MM.1S (cell line): ENCODE measurements at places on chromosomes 2 and 18.

DNA sequence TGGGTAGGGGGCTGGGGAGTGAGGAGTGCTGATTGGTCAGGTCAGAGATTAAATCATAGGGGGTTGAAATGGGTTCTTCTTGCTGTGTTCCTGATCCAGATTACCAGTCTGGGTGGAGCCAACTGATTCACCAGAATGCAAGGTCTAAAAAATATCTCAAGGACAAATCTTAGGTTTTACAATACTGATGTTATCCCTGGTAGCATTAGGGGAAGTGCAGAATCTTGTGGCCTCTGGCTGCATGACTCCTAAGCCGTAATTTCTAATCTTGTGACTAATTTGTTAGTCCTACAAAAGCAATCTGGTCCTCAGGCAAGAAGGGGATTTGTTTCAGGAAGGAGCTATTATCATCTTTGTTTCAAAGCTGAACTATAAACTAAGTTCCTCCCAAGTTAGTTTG lies 289.2 kb upstream of the KYNU start:
- DNase-seq = no peak

DNA sequence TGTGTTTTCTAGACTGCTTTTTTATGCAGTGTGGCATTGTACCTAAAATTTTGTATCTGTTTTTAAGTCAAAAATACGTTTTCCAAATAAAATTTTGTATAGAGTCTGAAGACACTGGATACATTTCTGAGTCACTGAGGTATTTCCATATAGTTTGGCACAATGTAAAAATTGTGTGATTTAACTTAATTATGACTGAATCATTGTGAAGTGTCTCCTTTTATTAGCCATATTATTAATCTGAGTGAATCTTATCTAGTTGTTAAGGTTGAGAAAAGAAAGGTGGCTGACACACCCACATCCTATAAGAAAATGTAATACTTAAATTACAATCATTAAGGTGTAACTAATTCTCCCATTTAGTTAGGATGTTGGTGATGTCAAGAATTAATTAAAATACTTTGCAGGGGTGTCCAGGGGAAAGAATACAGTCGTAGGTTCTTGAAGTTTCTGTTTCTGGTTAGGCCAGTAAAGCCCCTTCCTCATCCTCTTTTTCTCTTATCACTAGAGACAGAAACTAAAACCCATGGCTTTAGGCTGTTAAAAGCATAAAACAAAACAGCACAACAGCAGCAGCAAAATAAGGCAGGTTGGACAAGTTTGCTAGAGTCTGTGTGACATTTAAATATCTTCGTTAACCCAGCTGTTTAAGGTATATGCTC lies 71.6 kb downstream of the UBE2E3 start:
- DNase-seq = peak; percentile 35

GRCh38 chr2:17658251-17658843 lies 95.3 kb downstream of the SMC6 start:
- DNase-seq = no peak

GRCh38 chr2:213834746-213835145 lies 550.5 kb downstream of the SPAG16 start:
- DNase-seq = no peak

GRCh38 chr2:186365406-186365805 lies 120.7 kb upstream of the ZC3H15 start:
- no peak for DNase-seq

DNA sequence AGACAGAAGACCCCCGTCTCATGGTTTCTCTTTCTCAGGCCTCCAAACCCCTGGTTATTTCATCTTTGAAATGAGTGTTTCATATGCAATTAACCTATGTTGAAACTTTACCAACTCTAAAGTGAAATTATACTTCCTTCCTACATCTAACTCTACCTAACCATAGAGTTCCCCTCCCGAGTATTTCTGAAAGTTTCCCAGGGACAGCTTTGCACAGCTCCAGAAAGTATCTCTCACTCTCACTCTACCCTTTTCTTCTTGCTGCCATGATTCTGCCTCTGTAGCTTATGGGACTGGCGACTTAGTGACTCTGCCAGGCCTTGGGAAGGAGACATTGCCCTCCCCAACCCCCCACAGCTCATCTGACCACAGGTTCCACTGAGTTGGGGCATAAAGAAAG lies 107.9 kb downstream of the B3GNT2 start:
- no peak for DNase-seq

DNA sequence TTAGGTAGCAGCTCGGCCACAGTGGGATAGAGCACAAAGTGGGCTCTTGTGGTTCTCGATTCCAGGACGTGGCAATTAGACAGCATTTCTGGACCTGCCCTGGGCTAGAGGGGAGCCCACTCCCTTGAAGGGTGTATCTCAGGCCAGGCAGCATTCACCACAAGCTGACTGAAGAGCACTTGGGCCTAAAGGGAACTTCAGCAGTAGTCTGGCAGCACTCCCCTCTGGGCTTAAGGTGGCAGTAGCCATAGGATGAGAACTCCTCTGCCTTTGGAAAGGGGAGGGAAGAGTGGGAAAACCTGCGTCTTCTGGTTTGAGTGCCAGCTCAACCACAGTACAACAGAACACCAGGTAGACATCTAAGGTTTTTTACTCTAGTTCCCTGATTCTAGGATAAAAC lies 28.1 kb upstream of the EML6 start:
- no peak for DNase-seq

DNA sequence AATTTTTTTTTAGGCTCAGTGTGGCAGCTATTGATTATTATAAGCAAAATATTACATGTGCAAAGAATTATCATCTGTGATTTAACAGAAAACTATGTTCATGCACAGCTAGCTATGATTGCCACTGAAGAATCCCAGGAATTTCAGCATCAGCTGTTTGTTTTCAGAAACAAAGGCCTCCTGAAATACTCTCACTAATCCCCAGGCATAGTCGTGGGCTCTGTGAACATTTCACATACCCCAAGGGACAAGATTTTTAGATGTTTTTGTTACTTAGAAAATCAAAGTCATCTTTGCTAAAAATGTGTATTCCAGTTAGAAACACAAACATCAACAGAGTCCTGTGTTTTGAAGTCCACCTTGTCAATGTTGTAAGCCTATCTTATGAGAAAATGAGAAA lies 156.1 kb downstream of the MYO1B start:
- no peak for DNase-seq

DNA sequence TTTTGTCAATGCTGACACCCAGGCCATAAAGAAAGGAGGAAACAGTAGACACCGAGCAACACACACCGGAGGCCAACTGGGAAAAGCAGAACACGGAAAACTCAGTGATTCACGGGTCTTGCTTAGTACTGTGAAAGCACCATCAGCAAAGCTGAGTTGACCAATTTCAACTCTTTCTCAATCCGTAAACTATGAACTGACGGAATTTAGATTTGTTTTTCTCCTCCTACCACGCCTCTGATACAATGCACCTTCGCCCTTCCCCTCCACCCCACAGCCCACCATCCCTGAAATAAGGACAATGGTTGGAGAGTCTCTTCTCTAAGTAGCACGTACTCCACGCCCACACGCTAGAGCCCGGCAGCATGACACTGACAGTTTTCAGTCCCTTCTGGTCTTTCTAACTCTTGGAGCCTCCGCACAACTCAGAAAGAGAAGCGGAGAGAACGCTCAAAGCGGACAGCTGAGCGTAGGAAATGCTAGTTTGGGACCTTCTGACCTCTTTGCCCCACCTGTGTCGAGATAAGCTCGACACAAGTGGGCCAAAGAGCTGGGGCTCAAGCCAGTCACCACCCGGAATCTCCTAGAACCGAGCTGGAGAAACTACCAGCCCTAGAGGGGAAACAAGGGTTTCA lies 669 bp downstream of the LNPK start:
- DNase-seq = peak; percentile 58

GRCh38 chr2:203973000-203973399 lies 36.4 kb downstream of the ICOS start:
- DNase-seq = no peak

DNA sequence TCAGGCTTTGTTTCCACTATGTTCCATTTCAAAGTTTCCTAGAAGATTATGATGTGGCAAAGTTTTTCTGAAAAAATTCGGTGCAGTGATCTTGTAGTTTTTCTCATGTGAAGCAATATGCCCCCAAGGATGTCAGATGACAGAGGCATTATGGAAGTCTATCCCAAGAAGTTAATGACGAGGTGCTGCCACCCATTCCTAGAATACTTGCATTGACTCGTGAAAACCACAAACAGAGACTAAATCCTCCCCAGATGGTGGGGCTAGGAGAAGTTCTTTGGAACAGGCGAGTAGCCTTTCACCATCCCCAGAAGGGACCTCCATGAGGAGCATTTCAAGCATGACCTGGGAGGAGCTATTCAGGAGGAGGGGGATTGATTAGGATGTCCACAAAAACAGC lies 40.2 kb upstream of the COPS8 start:
- no peak for DNase-seq

DNA sequence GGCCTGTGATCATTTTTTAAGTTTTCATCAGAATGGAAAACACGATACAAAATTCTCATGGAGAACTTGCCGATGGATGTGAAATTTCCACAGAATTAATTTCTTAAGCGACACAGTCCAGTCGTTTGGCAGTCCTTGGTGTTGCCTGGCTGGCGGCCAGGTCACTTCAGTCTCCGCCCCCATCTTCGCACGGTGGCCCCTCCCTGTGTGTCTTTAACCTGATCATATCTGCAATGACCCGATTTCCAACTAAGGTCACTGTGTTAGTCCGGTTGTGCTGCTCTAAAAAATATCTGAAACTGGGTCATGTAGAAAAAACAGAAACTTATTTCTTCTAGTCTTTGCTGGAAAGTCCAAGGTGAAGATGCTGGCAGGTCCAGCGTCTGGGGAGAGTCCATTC lies 44.5 kb upstream of the COPS8 start:
- no peak for DNase-seq

- DNase-seq = no peak
These were observed 69.3 kb upstream of the ITGB6 start for GRCh38 chr2:160269365-160269764.

DNA sequence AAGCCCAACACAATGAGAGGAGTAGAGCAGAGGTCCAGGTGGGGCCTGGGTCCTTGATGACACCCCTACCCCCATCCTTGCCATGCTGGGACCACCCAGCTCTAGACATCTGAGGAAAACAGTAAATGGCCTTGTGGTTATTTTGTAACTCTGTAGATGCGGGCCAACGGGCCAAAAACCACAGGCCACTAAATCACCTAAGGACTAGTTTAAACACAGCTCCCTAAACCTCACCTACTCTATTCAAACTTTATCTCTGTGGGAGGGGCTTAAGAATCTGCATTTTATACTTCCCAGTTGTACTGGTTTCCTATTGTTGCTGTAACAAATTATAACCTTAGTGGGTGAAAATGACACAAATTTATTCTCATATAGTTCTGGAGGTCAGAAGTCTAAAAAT lies 19.0 kb upstream of the SERTAD2 start:
- DNase-seq = no peak

DNA sequence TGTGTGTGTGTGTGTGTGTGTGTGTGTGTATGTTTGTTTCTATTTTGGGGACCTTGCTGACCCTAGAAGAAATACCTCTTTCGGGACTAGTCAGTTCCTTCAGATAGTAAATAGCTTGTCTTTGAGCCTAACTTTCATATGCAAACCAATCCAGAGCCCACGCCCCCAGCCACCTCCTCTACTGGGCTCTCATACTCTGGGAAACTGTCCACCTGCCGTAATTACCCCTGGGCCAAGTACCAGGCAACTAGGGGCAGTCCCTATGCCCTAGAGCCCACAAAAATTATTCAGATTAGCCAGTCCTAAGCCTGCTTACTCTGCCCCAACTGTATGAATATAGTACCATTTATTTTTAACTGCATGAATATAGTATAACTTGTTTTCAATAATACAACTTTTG lies 970.4 kb downstream of the EPHA4 start:
- DNase-seq = no peak

DNA sequence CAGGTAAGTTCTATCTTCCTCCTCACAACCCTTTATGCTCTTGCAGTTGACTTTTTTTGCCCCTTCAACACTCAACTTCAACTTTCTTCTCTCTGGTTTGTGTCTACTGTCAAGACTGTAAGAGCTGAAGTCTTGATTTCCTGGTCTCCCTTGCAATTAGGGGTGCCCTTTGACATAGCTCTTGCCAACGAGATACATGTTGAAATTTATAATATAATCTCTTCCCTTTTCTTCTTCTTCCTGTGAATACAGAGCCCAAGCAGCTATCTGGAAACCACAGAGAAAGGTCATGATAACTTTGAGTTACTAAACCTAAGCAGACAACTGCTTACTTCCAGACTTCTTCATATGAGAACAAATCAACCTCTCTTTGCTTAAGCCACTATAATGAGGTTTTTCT lies 163.5 kb downstream of the MC4R start:
- no peak for DNase-seq

DNA sequence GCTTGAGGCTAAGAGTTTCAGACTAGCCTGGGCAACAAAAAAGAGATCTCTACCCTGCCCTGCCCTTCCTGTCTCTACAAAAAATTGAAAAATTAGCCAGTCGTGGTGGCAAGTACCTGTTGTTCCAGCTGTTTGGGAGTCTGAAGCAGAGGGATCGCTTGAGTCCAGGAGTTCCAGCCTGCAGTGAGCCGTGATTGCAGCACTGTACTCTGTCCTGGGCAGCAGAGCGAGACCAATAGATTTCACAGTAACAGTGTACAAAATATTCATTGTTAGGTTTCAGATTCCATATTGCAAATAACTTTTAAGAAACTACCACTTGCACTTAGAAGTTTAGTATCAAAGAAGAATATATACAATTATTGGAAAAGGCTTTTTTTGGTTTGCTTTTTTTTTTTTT lies 54.3 kb downstream of the B3GNT2 start:
- no peak for DNase-seq

- no peak for DNase-seq
These were observed 265.8 kb downstream of the ALK start for GRCh38 chr2:29655391-29656086.

- DNase-seq = no peak
These were observed 717.7 kb upstream of the FAM98A start for GRCh38 chr2:34316788-34317187.

DNA sequence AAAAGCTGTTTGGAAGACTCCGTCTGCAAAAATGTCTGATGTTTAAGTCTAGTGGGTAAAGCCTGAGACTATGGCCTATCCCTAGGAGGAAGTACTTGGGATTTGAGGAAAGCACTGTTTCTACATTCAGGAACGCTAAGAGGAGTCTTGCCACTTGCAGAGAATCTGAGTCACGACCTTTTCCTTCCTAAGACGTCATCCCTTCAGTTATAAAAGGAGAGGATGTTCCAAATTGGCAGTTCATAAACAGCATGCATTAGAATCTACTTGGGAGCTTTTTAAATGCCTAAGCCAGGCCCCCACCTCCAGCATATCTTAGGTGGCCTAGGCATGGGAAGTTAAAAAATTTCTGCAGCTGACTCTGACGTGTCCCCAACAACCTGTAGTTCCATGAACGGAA lies 125.9 kb downstream of the TTC32 start:
- no peak for DNase-seq
